ENCODE measurements at places on chromosomes 11 and 22. TPM values are rescaled to one million over a fixed set of nuclear protein-coding genes. Genes with fewer than 3 reads are reported as not detected.

Gene AQP11
- 1.6 TPM for total RNA-seq

Gene NCR3LG1
- 4.3 TPM for total RNA-seq

Gene NFAM1
- total RNA-seq = 1.5 TPM

Gene BTBD18
- not detected for total RNA-seq

DNA sequence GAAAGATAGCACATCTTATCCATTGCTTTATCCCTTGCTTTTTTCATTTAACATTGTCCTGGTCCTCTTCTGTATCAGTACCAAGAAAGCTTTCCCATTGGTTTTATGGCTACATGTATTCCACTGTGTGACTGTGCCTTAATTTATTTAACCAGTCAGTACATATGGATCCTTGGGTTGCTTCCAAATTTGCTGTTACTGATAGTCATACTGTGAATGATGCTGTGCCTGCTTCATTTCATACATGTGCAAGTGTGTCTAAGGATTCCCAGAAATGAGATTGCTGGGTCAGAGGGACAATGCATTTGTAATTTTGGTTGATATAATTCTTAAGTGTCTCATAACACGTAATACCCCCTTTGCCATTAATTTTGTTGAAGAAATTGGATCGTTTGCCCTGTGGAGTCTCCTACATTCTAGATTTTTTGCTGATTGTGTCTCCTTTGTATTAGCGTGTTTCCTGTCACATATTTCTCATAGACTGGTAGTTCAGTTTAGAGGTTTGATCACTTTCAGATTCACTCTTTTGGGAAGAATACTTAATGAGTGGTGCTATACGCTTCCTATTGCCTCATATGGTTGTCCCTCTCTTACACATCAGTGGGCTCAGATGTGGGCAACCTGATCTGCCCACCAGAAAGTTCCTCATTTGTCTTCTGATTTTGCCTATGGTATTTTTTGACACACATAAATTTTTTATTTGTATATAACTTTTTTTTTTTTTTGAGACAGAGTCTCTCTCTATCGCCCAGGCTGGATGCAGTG is 35.3 kb downstream of the MYBPC3 start:
- DNase-seq = no peak

DNA sequence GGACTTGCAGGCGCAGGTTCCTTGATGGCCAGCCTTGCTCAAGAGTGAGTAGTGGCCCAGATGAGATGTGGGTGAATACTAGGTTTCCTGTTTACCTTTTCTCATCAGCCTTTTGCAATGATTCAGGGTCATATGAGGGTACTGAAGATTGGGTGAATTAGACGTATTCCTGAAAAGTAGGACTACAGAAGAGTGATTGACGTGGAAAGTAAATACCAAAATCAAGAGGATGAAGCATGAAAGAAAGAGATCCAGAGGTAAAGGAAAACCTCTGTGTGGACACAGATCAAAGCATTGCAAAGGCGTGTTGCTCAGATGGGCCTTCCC is 59.9 kb downstream of the CYB5R2 start:
- no peak for DNase-seq

- no peak for DNase-seq
These were observed 1.1 kb upstream of the APLP2 start for GRCh38 chr11:130068546-130068985.

DNA sequence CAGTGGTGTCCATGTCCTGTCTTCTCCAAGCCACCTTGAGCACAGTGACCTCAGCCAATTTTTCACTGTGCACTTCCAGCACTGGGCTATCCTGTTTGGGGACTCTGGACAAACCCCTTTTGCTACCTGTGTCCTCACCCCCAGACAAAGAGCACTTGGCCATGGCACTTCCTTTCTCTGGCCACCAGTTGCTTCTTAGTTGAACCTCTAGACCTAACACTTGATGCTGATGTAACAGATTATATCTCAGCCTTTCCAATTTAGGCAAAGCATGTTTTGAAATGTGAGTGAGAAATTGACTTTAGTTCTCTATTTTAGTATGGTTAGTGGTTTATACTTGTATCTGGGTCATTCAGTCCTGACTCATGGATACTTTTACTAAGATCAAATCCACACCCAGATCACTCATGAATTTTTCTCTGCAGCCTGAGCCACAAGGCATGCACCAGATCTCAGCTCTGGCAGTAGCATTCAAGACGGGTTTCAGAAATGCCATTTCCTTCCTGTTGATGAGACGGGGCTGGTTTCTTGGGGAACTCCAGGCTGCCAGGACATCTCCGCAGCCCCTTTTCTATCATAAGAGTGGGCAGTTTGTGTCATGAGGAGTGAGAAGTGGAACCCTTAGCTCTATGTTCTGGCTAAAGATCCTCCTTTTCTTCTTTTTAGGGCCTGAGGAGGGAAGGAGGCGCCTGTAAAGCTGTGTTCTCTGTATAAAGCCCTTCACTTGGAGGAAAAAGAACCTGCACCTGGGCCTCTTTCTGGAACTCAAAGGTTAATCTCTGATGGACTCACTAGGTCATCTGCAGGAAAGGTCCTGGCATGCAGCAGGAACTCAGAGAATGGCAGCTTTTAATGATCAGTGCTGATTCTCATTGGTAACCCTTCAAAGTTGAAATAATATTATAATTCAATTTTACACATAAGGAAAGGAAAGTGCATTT is 185.6 kb upstream of the TENM4 start:
- no peak for DNase-seq

All from breast epithelium (tissue), 4 donors.